Foreskin melanocyte (primary cell): ENCODE measurements at places on chromosomes 7 and 10.

GRCh38 chr7:139598642-139599041 is 75.2 kb downstream of the CLEC2L start:
- DNase-seq, result no peak

- DNase-seq, result no peak
Observed at GRCh38 chr10:77264107-77264506, 373.5 kb downstream of the KCNMA1 start.

- no peak for DNase-seq
Observed at GRCh38 chr7:55558962-55559920, 13.1 kb downstream of the VOPP1 start.

DNA sequence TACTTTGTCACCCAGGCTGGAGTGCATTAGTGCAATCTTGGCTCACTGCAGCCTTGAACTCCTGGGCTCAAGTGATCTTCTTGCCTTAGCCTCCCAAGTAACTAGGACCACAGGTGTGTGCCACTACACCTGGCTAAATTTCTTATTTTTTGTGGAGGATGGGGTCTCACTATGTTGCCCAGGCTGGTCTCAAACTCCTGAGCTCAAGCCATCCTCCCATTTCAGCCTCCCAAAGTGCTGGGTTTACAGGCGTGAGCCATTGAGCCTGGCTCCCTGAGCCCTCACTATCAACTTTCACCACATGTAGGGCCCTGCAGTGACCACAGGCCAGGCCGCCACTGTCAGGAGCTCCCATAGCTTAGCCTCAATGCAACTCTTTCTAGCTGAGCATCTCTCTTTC is 110.2 kb downstream of the CUL2 start:
- DNase-seq, result no peak

- peak; percentile 61 for DNase-seq
Observed at GRCh38 chr7:72405418-72405817, 6.7 kb downstream of the CALN1 start.

GRCh38 chr7:112365551-112365950 is 84.7 kb upstream of the IFRD1 start:
- DNase-seq, result no peak

GRCh38 chr10:10489805-10490571 is 527.7 kb upstream of the CELF2 start:
- no peak for DNase-seq

GRCh38 chr7:21299766-21300165 is 128.1 kb upstream of the SP4 start:
- no peak for DNase-seq

- no peak for DNase-seq
Observed at GRCh38 chr7:4268040-4268965, 413.8 kb upstream of the FOXK1 start.

GRCh38 chr7:85175217-85175616 is 11.6 kb downstream of the SEMA3D start:
- no peak for DNase-seq
